ENCODE measurements at places on chromosomes 11 and 22. TPM values are rescaled to one million over a fixed set of nuclear protein-coding genes. Genes with fewer than 3 reads are reported as not detected.

- DNase-seq: no peak
Measured at GRCh38 chr11:71459767-71460320, 6.8 kb downstream of the NADSYN1 start.

- no peak for DNase-seq
Measured at GRCh38 chr11:71474141-71474770, 21.3 kb downstream of the NADSYN1 start.

Gene POU2AF2
- not detected for total RNA-seq

Gene OR10A5
- total RNA-seq: not detected

DNA sequence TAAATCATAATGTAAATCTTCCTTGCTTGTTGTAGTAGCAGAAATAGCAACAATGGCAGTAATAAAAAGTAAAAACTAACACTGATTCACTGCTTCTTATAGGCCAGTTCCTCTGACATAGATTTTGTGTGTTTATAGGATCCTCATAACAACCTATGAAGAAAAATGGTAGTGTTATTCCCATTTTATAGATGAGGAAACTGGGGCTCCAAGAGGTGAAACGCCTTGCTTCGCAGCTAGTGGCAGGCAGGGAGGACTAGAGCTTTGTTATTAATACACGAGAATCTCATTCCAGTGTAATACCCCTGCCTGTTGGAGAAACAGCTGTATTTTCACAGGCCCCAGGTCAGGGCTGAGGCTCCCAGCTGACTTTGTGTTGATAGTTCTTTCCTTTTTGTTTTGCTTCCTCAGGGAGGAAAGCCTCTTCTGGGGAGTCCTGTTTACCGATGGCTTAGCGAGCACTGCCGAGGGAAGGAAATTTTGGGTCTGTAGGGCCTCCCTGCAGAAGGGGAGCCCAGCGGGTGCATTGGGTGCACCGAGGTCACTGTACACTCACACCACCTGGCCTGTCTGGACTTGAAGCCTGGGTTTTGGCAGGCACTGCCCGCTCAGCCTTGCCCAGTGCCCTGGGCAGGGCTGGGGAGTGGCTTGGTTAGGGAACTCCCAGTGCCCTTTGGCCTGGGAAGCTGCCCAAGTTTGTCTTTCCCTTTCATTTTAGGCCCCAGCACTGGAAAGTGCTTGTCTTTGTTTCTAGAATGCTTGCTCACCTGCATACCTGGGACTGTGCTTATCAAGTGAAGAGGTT is 13.5 kb downstream of the KIAA1671 start:
- no peak for DNase-seq

Gene GAL3ST1
- not detected for total RNA-seq

Gene IL17RA
- 9.4 TPM for total RNA-seq

DNA sequence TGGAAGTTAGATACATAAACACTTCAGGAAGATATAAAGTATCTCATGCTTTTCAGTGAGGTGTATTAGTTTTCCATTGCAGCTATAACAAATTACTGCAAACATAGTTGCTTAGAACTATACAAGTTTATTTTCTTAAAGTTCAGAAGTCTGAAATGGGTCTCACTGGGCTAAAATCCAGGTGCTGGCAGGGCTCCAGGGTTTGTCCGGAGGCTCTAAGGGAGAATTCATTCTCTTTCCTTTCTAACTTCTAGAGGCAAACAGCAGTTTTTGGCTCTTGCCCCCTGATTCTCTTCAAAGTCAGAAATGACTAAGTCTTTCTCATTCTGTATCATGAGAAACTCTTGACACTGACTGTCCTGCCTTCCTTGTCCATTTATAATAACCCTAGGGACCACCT is 138.8 kb downstream of the AASDHPPT start:
- no peak for DNase-seq

- DNase-seq: no peak
Measured at GRCh38 chr11:1036303-1036923, at the start of gene MUC6. TSS of gene MUC6 (minus strand) at chr11:1036718. CDS start at chr11:1036655, 63 bp downstream.

DNA sequence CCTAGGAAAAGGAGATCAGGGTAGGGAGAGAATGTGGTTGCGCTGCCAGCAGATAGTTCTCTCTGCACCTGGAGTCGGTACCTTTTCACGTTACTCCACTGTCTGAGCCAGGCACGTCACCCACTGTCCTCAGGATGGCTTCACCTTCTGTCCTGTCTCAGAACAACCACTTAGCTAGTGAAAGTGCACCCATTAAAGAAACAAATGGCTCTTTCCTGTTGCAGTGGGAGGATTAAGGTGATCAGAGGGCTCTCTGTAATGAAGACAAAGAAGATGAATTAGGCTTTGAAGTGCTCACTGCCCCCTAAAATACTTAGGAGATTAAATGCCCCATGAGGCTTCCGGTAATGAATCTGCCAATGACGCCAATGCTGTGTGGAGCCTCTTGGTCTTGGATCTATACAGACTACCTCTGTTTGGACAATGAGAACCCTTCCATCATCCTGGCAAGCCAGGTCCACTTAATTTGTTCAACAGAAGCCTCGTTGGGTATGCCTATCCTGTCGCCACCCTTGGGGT is 113.7 kb downstream of the INSC start:
- DNase-seq: no peak

- no peak for DNase-seq
Measured at GRCh38 chr22:36507518-36508010, 724 bp upstream of the FOXRED2 start.

Gene RBM14
- 114 TPM for total RNA-seq

Gene CECR2
- total RNA-seq: 0.13 TPM

Gene C11orf16
- not detected for total RNA-seq

- no peak for DNase-seq
Measured at GRCh38 chr11:116461789-116462188, 311.0 kb downstream of the BUD13 start.

DNA sequence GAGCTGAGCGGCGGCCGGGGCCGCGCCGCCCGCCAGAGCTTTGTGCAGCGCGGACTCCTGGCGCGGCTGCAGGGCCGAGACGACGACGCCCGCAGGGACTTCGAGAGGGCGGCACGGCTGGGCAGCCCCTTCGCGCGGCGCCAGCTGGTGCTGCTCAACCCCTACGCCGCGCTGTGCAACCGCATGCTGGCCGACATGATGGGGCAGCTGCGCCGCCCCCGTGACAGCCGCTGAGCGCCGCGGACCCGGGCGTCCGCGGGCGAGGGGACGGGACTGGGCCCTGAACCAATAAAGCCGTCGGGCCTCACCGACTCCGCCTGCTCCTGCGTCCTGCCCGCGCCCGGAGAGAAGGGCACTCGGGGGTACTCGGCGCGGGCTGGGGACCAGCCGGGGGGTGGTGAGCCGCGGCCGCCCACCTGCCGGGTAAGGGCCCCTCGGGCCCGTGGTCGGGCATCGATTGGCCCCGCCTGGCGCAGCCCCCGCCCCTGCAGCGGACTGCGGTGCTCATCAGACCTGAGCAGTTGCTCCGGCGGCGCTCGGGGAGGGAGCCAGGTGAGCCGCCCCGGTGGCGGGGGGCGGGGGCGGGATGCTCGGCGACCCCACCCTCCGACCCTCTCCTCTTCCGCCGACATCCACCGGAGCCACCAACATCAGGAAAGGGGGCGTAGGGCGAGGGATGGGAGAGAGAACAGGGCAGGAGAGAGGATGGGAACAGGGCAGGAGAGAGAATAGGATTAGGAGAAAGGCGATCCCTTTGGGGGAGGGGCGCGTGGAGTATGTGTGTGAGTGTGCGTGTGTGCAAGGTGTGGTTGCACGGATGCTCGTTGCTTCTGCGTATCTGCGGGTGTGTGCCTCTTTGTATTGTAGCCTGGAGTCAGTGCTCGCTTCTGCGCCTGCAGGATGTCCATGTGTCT is at the start of gene TMEM25:
TMEM25 (plus strand) TSS at position 510 of the 914 bp plus-strand sequence. CDS start 610 bp downstream, outside the sequence.
- DNase-seq: no peak

Gene HSPB2
- not detected for total RNA-seq

DNA sequence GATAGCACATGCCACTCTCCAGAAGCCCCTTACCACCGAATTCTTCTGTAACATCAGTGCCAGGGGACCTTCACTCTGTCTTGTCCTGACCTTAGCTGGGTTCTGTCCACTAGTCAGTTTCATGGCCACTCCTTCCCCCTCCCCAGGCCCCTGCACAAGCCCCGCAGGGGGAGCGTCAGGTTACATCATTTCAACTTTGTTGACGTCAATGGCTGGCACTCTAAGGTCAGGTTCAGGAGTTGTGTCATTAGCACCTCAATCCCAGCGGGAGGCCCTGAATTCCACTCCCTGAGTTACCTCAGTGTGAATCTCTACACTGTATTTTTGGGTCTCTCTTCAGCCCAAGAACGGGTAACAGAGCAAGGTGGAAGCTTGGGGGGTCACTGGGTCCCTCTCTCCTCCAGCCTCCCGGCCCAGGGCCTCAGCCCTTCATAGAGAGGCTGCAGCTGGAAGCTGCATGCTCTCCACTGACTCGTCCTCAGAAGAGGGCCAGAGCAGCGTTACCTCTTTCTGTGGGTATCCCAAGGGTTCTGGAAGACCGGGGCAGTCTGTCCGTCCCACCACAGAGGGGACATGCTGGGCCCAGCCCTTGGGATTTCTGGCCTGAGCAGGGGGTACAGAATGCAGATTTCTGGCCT is 10.3 kb downstream of the USH1C start:
- DNase-seq: no peak

GRCh38 chr22:49968831-49969661 is 8.5 kb downstream of the PIM3 start:
- no peak for DNase-seq

Gene MAP6
- total RNA-seq: 0.21 TPM

Gene CHADL
- total RNA-seq: not detected

Gene AMOTL1
- total RNA-seq: 0.41 TPM

DNA sequence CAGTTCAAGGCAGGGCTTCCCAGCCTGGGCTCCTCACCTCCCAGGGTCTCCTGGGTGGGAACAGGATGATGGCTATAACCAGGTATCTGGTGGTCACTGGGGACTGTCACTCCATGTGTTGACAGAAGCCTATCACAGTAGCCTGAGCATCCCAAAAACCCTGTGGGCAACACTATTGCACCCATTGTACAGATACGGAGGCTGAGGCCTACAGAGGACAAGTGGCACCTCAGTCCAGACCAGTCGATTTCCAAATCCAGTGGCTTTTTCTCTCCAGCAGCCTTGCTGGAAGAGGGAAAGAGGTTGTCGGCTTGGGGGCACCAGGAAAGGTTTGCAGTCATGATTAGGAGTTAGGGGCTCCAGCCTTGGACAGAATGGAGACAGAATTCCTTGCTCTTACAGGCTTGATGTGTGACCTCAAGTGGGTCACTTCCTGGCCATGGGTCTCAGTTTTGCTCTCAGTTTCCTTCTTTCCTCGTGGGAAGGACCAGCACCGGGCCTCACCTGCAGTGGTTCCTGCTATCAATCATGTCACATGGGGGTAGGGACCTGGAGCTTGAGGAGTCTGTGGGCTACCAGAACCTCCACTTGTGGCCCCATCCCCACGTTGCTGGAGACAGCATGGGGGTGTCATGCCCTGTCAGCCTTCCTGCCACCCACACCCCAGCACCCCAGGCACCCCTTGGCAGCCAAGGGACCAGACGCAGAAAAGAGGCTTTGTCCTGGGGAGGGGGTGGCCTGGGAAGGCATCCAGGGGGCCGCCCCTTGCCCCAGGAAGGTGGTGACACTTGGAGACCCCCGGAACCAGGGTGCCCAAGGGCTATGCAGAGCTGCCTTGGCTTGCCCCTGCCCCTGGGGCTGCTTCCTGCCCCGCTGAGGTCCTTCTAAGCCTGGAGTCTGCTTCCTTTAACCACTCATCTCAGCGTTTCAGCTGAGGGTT is 2.1 kb downstream of the EMID1 start:
- DNase-seq: no peak

DNA sequence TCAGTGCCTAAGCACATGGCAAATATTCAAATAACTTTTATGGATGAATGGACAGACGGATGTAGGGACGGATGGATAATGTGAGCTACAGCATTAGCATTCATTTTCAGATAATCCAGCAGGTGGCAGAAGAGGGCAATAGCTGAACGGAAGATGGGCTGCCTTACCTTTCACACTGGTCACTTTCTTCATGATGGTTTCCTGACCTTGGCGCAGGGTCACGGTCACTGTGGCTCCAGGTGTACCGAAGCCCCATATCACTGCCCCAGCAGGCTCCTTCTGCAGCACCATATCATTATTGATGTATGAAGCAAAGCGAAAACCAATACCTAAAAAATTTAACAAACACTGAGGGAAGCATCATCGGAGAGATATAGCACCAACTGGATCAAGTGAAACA is 4.3 kb downstream of the SIAE start:
- DNase-seq: no peak

DNA sequence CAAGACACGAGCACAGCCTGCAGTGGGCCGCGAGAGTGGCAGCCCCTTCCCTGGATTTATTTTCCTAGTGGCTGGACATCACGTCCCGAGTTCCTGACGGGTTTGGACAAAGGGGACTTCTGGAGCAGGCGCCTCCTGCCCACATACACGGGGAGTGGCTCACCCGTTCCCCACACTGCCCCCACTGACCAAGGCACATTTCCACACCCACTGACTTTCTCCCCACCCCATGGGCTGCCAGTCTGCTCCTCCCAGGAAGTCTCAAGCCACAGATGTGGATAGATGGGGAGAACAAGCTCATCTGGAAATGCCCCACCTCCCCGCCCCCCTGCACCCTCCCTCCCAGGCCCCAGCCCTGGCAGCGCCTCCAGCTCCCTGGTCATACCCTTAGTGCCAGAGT is 34.0 kb upstream of the FADD start:
- no peak for DNase-seq

Gene OR51B2
- total RNA-seq: not detected

Gene TMPRSS13
- 0.66 TPM for total RNA-seq

GRCh38 chr11:126488591-126489370 is 133.3 kb downstream of the ST3GAL4 start:
- no peak for DNase-seq

- no peak for DNase-seq
Measured at GRCh38 chr22:50737728-50738648, at the start of gene ACR. TSS of gene ACR (plus strand) at chr22:50738204. CDS start at chr22:50738236, 32 bp downstream.

Gene DKK3
- total RNA-seq: 0.15 TPM

- DNase-seq: no peak
Measured at GRCh38 chr22:46267431-46268279, at the start of gene TTC38. TSS of gene TTC38 (plus strand) at chr22:46268008. CDS start at chr22:46268040, 32 bp downstream.

DNA sequence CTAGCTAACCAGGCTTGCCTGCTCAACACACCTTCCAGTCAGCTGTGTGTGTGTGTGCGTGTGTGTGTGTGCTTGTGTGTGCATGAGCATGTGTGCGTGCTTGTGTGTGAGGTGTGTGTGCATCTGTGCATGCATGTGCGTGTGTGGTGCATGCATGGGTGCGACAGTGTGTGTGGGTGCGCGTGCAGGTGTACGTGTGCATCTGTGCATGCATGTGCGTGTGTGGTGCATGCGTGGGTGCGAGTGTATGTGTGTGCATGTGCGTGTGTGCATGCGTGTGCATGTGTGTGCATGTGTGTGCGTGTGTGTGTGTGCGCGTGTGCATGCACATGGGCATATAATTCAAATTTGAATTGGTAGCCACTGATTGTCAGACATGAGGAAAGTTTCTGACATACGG is 10.5 kb upstream of the TP53AIP1 start:
- no peak for DNase-seq

Gene TPBGL
- total RNA-seq: not detected

DNA sequence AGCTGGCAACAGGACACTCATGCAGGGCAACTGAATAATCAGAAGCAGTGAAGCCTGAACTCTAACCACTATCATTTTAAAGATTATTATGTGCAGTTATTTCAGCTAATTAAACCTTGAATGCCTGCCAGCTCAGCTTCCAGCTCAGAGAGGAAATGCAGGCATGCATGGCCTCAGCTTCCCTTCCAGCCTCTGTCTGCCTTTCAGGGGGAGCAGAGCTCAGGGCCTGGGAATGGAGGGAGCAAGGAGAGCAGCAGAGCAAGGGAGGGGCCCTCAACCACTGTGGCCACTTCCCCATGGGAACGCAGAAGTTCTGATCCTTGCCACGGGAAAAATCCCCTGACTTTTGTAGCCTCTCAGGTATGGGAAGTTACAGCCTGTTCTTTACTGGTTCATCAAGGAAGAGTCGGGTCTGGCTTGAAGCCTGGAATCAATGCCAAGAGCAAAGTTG is 32.5 kb upstream of the APLNR start:
- no peak for DNase-seq
